ENCODE measurements at places on chromosomes 13 and 19.

GRCh38 chr13:96020155-96020575 is 33.0 kb downstream of the UGGT2 start:
- DNase-seq, result no peak

GRCh38 chr13:91291078-91291477 is 56.4 kb upstream of the MIR17HG start:
- DNase-seq, result no peak

DNA sequence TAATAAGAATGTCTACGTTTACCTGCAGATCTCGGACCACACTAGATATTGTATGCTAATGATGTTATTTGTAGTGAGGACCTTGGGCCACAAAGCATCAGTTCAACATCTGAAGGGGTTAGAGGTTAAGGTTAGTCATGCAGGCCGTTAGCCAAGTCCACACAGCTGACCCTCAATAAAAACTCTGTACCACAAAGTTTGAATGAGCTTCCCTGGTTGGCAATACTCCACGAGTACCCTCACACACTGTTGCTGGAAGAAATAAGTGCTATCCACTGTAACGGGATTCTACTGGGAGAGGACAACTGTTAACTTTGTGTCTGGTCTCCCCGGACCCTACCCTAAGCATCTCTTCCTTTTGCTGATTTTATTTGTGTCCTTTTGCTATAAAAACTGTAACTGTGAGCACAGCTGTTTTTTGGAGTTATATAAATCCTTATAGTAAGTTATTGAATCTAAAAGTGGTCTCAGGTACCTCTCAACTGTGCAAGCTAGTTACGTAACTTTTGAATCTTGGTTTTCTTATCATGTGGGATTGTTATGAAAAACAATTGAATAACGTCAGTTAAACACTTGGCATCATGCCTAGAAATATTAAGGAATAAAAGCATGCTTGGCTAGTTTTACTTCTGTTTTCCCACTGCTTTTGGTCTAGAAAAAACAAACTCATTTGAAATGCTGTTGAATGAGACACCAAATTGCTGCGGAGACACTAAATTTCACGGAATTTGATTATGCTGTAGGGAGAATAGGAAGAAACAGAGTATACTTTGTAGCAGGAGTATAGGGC is 181.5 kb downstream of the DNAJC3 start:
- no peak for DNase-seq

- DNase-seq, result no peak
Measured at GRCh38 chr19:30237140-30237539, 135.0 kb upstream of the ZNF536 start.

GRCh38 chr13:75312884-75313520 is 169.0 kb downstream of the TBC1D4 start:
- no peak for DNase-seq

- no peak for DNase-seq
Measured at GRCh38 chr19:38250821-38251563, 5.2 kb downstream of the PPP1R14A start.

DNA sequence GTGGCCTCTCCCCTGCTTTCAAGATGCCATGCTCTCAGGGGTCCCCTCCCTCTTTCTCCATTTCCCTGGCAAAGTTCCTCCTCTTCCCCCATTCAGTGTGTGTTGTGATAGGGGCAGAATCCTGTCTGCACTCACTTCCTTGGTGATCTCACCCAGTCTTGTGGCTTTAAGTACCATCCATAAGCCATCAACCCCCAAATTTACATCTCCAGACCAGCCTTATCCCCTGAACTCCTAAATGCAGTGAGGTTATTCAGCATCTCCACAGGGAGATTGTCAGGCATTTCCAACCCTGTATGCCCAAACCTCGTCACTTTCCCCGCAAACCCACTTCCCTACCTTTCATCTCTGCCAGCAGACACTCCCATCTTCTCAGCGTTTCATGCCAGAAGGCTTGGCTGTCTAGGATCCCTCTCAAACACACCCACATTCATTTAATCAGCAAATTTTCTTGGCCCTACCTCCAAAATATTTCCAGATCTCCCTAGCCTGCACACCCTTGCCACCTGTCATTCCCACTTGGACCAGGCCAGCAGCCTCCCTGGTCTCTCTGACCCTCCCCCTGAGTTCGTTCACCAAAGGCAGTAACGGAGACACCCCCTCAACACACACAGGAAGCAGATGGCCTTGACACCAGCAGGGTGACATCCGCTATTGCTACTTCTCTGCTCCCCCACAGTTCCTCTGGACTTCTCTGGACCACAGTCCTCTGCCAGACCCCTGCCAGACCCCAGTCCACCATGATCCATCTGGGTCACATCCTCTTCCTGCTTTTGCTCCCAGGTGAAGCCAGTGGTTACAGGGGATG is at the start of gene HCST:
HCST (plus strand) TSS at position 676 of the 808 bp plus-strand sequence; CDS start at position 741, 65 bp downstream.
- DNase-seq, result peak; percentile 31

DNA sequence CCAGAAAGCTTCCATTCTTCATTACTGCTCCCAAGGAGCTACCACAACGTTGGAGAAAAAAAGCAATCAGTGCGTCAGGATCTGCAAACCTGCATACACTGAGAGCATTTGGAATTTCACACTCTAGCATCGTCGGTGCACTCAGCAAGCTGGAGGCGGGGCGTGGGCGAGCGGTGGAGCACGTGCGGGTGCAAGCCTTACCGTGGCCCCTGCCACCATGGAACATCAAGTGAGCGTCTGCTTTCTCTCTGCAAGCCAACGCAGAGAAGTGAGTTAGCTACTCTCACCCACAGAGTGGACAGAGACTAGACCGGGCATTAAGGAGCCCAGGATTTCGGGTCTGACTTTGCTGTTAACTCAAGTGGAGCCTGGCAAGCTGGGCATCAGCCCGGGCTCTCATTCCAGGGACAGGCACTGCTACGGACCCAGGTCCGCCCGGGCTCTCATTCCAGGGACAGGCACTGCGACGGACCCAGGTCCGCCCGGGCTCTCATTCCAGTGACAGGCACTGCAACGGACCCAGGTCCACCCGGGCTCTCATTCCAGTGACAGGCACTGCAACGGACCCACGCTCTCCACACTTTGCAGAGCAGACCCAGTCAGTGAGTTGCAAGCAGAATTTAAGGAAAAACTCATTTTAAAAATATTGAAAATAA is 124.1 kb upstream of the SPACA7 start:
- no peak for DNase-seq

DNA sequence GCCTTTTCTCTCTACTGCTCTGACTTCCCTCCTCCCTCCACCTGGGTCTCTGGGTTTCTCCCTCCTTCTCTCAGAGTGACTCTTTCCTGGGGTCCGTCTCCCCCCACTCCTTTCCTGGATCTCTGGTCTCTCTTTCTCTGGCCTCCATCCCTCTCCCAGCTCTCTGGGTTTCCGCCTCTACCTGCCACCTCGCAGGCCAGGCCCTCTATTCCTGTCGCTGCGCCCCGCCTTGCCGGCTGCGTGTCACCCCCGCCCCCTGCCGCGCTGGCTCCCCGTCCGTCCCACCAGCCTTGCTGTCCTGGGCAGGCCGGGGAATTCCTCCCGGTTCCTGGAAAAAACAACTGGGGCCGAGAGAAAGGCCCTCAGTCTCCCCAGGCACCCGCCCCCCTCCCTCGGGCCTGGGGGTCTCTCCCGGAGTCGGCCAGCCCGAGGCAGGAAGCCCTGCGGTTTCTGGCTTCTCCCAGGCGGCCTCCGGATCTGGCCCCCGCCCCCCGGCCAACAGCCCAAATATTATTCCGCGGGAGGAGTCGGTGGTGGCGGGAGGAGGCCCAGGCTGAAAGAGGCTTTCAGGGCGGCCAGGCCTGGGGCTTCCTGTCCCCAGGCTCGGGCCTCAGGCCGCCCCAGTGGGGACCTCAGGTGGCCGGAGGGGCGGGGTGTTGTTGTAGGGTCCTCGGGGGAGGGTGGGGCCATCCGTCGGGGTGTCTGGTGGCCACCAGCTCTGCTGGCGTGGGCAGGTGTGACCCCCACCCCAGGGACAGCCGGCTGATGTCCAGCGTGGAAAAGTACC is 9.3 kb downstream of the IRF2BP1 start:
- DNase-seq, result no peak

GRCh38 chr19:47253467-47253881 is 2.9 kb upstream of the CCDC9 start:
- no peak for DNase-seq

GRCh38 chr19:29753190-29753933 is 38.3 kb upstream of the C19orf12 start:
- no peak for DNase-seq

DNA sequence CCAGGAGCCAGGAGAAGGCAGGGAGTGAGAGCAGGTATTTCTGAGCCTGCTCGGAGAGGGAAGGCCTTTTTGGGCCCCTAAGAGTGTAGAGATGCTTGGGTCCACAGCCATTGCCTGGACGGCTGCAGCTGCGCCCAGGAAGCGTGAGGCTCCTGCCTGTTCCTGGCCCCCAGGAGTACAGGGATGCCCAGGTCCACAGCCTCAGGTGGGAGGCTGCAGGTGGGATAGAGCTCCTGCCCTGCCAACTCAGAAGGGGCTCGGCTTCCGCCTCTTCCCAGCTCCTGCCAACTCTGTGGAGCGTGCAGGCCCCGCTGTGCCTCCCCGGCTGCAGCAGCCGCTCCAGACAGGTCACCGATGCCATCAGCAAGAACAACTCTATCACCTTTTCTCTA is 351.0 kb upstream of the PCDH20 start:
- DNase-seq, result no peak

DNA sequence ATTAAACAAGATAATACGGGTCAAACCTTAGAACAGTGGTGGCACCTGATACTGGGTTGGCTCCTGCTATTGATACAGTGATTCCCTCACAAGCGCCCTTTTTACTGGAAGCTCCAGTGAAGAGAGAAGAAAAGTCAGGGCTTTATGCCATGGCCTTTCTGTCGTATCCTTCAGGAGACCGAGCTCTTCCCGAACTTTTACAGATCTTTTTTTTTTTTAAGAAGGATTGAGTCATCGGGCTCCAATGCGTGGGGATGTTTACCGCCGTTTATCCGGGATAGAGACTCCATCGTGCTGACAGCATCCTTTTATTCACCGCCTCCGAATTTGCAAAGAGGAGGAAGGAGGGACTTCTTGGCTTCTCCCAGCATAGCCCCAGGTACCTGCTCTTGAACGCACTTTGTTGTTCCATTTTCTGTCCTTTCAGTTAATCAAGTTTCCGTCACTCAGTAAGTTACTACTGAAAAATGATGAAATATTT is 574 bp downstream of the ZNF227 start:
- DNase-seq, result no peak

DNA sequence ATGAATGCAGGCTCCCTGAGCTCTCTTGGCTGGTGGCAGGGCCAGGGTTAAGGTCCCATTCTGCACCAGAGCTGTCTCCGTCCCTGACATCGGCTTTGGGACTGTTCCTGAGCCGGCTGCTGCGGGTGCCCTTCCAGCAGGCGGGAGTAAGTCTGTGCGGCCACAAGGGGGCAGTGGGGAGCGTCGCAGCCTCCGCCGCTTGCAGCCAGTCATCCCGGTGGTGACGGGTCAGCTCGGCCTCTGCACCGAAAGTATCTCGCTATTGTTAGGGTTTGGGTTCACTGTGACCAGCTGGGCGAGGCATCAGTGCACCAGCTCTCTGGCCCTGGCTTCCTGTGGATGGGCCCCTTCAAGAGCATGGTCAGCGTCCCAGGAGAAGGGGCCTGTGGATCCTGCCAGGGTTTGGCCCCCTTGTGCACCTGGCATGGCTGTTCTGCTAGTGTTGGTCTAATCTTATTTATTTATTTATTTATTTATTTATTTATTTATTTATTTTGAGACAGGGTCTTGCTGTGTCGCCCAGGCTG is 15.1 kb downstream of the NDUFB7 start:
- peak; percentile 45 for DNase-seq

GRCh38 chr13:94031609-94032008 is 447.9 kb downstream of the DCT start:
- no peak for DNase-seq

GRCh38 chr13:45004096-45004495 is 14.8 kb downstream of the GPALPP1 start:
- DNase-seq, result no peak

GRCh38 chr19:45097776-45098520 is 5.0 kb downstream of the PPP1R37 start:
- DNase-seq, result no peak

GRCh38 chr19:19137556-19138108 is 646 bp downstream of the TMEM161A start:
- no peak for DNase-seq

DNA sequence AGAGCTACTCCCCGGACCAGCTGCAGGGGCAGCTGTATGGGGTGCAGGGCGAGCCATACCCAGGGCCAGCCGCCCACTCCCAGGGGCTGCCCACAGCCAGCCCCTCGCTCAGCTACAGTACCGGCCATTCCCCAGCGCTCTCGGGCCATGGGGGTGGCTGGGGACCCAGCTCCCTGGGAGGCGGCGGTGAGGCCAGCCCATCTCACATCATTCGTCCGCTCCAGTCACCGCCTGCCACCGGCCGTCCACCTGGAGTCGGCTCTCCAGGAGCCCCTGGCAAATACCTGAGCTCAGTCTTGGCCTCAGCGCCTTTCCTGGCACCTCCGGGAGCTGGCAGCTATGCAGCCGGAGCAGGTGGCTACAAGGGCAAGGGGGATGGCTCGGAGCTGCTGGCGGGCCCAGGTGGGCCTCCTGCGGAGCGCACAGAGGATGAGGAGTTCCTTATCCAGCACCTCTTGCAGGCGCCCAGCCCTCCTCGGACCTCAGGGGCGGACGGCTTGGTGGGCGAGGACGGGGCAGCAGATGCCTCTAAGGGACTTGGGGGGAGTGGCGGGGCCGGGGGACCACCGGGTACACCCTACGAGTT is 4.9 kb downstream of the PRR12 start:
- no peak for DNase-seq

GRCh38 chr13:28705461-28706083 is 13.2 kb downstream of the SLC46A3 start:
- DNase-seq, result no peak

GRCh38 chr13:112796190-112796915 is 106.5 kb downstream of the ATP11A start:
- no peak for DNase-seq

DNA sequence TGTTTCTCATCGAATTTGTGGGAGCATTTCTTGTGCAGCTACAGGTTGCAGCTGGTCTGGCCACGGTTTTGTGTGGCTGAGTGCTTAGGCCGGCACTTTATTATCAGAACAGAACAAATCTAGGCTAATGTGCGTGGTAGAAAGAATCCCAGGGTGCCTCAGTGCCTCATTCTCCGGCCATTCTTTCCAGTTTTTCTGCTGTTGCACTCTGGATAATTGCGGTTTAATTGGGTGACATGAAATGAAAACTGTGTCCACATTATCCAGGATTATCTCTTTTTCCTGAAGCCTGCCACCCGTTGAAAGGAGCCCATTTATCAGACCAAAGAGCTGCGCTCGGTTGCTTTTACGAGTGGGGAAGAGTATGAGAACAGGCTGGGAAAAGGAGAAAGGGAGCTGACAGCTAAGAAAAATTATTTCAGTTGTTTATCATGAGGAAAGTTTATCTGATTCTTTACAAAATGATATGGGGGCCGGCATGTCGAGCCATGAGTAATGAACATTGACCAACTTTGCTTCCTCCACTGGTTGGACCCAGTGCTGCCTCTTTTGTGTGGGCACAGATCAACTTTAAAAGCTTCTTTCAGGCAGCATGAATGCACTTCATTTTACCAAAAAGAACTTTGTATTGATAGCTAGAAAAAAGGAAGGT is 117.0 kb upstream of the SOX21 start:
- DNase-seq, result no peak

- DNase-seq, result no peak
Measured at GRCh38 chr13:95707442-95708390, 30.8 kb downstream of the DNAJC3 start.

Data from stimulated activated CD8-positive, alpha-beta memory T cell treated with anti-CD3 and anti-CD28 coated beads, Interleukin-4, amount 100 ng/mL, for 4 hours (primary cell).